M059J (cell line): ENCODE measurements at places on chromosomes 6 and 20.

DNA sequence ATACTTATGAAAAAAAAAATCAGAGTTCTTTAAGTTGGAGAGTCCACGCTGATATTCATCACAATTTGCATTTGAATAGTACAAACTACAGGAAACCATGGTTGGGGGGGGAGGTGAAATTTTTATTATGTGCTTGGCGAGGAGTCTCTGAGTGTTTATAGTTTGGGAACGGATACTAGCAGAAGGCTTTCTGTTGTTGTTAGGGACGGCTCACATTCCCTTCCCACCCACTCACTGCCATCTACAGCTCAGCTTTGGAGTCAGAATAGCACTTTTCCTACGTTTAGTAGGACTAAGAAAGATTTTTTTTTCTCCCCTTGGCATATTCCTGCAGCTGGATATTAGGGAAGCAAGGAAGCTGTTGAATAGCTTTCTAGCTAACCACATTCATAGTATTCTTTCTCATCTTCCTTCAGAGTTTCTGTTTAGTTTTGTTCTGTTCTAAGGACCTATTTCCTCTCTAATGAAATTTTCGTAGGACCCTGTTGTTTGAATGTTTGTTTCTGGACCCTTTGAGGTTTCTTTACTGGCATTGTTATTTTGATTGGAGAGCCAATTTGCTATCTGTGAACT lies 235.1 kb upstream of the ZNF217 start:
- DNase-seq, result peak; percentile 99

GRCh38 chr6:32148289-32149091 lies 3.2 kb downstream of the PRRT1 start:
- no peak for DNase-seq

GRCh38 chr6:133774356-133774755 lies 114.6 kb upstream of the TCF21 start:
- peak; percentile 85 for DNase-seq

DNA sequence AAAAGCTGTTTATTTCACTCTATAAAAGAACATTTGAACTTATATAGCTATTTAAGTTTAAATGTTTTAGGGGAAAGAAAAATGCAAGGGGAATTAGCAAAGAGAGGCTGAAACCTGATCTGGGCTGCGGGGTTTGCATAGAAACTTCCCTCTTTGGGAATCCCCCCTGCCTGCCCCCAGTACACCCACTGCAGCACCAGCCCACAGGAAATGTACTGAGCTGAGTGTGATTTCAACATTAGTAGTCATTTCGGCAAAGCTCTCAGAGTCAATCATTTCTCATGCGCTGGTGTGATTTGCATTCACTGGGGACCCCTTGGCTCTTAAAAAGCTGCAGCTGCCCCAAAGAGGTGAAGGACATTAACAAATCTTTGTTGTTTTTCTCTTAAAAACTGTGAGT lies 859.4 kb downstream of the MAFB start:
- DNase-seq, result peak; percentile 29

GRCh38 chr6:149567194-149567586 lies 1.0 kb downstream of the GINM1 start:
- DNase-seq, result no peak

- DNase-seq, result no peak
Observed at GRCh38 chr6:111884068-111884467, 10.8 kb upstream of the FYN start.

DNA sequence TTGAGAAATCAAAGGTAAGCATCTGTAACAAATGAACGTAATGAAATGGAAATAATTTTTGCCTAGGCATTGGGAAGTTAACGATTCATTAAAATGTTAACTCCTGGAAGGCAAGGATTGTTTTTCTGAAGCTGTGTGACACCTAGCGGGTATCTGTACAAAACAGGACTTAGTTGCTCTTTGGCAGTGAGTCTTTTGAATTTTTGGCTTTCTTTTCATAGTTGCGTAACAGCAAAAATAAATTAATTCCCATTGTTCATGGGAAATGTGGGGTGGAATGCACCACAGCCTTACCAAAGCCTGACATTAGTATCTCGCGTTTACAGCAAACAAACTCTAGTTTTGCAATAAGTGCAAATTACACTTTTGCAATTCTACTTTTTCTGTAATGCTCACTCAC lies 92.7 kb upstream of the DTNBP1 start:
- no peak for DNase-seq

- DNase-seq, result no peak
Observed at GRCh38 chr6:157665180-157665579, 157.9 kb upstream of the SNX9 start.

DNA sequence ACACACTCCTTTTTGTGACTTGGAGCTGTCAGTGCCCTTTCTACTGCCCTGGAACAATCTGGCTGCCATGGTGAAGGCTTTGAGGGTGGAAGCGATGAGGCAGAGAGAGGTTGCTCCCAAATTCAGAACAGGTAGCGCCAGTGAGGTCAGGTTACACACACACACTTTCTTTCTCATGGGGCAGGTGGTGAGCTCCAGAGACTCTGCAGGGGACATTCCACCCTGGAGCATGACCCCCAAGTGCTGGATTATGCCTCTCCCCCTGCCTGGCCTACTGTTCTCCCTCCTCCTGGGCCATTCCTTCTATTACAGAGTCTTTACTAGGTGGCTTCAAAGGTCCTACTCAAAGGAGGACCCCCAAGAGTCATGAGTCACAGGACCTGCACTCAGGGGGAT lies 98.0 kb downstream of the EYA2 start:
- DNase-seq, result no peak

DNA sequence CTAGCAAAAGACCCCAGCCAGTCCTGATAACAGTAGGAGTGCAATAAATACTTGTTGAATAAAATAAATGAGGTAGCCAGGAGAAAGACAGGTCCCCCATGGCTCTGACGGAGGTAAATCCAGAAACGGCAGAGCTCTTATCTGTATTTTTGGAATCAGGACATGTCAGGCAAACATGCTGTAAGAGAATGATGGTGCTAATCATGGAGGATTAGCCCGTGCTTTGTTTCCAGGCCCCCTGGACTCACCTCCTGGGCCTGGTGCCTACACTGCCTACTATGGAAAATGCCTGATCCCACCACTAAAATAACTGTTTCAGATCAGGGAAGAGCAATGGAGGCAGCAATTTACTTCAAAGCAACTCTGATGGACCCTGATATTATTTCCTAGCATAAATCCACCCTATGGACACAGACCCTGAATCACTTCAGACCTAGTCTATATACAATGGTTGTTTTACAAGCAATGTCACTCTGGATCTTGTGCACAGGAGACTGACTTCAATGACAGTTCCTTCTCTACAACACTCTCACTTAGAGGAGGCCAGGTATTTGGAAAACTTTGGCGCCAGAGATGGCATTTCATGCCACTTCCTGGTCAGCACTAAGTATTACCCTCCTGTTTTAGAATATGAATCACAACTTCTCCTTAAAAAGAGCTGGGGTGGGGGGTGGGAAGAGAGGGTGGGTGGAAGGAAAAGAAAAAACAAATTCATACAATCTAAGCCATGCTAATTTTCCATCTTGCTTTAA lies 6.4 kb downstream of the MRPL14 start:
- peak; percentile 42 for DNase-seq

DNA sequence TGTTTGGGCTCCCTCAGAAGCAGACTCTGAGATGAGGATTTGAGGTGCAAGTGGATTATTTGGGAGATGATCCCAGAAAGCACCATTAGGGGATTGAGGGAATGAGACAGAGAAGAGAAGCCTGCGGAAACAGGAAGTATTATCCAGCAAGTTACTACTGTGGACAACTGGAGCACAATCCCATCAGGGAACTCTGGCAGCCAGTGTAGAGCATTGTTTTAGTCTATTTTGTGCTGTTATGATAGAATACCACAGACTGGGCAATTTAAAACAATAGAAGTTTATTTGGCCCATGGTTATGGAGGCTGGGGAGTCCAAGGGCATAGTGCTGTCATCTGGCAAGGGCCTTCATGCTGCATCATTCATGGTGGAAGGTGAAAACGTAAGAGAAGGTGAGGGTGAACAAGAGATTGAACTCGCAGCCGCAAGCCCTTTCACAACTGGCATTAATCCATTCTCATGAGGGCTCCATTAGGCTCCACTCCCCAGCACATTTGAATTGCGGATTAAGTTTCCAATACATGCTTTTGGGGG lies 43.5 kb upstream of the SLC9A8 start:
- no peak for DNase-seq
